ENCODE measurements at places on chromosomes 5 and 9. TPM values are rescaled to one million over a fixed set of nuclear protein-coding genes. Genes with fewer than 3 reads are reported as not detected.

GRIA1 gene
- not detected for total RNA-seq

PAXX gene
- 85.2 TPM for total RNA-seq

NFIB gene
- not detected for total RNA-seq

ARHGEF39 gene
- total RNA-seq: 17.3 TPM

LCN9 gene
- total RNA-seq: not detected

BTNL9 gene
- total RNA-seq: not detected

TMEM252 gene
- not detected for total RNA-seq

NR2F1 gene
- total RNA-seq: not detected

DNAH5 gene
- total RNA-seq: not detected

CSF1R gene
- total RNA-seq: not detected

ADAMTS6 gene
- 3.4 TPM for total RNA-seq

POU4F3 gene
- 0.13 TPM for total RNA-seq
